ENCODE measurements at places on chromosomes 16 and 17. TPM values are rescaled to one million over a fixed set of nuclear protein-coding genes. Genes with fewer than 3 reads are reported as not detected.

GRCh38 chr17:77061669-77062068 lies 79.1 kb upstream of the SEC14L1 start:
- no peak overlapping the region for H3K27ac ChIP-seq
- H3K27me3 ChIP-seq = peaks cover 3% of the 10 kb centered on the region
- no peak for DNase-seq
- no peaks in the 10 kb centered on the region for H3K36me3 ChIP-seq
- no peak overlapping the region for H3K4me3 ChIP-seq

DNA sequence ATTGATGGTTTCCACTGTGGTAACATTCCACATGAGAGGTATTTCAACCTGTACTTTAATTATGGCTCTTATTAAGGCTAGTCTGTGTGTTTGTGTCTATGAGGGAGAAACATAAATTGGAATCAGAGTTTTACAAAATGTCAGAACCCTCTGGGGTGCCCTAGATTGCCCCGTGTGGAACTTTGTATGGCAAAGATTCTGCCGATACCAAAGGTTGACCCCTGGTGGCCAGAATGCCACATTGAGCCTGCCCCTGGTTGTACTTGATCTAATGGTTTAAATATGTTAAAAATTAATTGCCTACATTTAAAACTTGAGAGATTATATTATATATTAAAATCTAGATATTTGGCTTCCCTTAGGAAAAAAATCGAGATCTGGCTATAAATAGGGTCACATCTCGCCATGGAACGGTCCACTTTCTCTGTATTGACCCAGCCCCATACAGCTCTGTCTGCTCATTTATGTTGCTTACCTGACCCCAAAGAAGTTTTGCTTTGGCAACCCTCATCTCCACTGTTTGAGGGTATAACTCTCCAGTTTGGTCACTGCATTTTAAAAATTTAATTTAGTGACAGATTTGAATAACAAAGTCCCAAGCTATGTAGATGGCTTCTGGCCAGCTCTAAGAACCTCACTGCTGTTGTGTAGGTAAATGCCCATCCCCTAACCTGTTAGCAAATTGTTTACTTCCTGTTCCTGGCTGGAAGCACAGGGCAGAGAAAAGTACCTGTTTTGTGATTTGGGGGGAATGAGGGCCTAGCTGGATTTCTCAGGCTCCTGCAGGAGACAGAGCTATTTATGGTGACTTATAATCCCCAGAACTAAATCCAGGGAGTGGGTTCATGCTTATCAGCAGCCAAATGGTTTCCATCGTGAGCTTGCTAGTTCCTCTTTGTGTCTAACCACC lies 95.0 kb downstream of the PLCG2 start:
- H3K4me3 ChIP-seq = no peak overlapping the region
- H3K4me1 ChIP-seq = peaks cover 7% of the 10 kb centered on the region
- DNase-seq = peak; percentile 73

- H3K4me3 ChIP-seq = no peak overlapping the region
- H3K4me1 ChIP-seq = peaks cover 33% of the 10 kb centered on the region
- no peaks in the 10 kb centered on the region for H3K36me3 ChIP-seq
- no peaks in the 10 kb centered on the region for H3K27me3 ChIP-seq
Observed at GRCh38 chr17:21291862-21292261, 7.4 kb downstream of the MAP2K3 start.

The IGF2BP1 gene
- total RNA-seq = not detected

The MAPK7 gene
- 25.7 TPM for total RNA-seq

All from upper lobe of right lung (tissue), 1 donor.